CD8-positive, alpha-beta memory T cell (primary cell): ENCODE measurements at places on chromosomes 6 and 20. TPM values are rescaled to one million over a fixed set of nuclear protein-coding genes. Genes with fewer than 3 reads are reported as not detected.
A peak's percentile ranks its signal among the peaks of the same experiment; 100 is the strongest.

GRCh38 chr6:152816055-152816454 lies 65.5 kb downstream of the VIP start:
- no peaks in the 10 kb centered on the region for H3K27me3 ChIP-seq
- no peaks in the 10 kb centered on the region for H3K4me1 ChIP-seq
- H3K36me3 ChIP-seq: no peaks in the 10 kb centered on the region
- H3K4me3 ChIP-seq: no peak overlapping the region
- no peak overlapping the region for H3K27ac ChIP-seq

- peak overlapping the region; percentile 90 for H3K27ac ChIP-seq
- DNase-seq: no peak
- no peaks in the 10 kb centered on the region for H3K36me3 ChIP-seq
- peaks cover 27% of the 10 kb centered on the region for H3K4me1 ChIP-seq
- peak overlapping the region; percentile 98 for H3K4me3 ChIP-seq
Measured at GRCh38 chr20:48919882-48920526, 1.5 kb upstream of the ARFGEF2 start.

DNA sequence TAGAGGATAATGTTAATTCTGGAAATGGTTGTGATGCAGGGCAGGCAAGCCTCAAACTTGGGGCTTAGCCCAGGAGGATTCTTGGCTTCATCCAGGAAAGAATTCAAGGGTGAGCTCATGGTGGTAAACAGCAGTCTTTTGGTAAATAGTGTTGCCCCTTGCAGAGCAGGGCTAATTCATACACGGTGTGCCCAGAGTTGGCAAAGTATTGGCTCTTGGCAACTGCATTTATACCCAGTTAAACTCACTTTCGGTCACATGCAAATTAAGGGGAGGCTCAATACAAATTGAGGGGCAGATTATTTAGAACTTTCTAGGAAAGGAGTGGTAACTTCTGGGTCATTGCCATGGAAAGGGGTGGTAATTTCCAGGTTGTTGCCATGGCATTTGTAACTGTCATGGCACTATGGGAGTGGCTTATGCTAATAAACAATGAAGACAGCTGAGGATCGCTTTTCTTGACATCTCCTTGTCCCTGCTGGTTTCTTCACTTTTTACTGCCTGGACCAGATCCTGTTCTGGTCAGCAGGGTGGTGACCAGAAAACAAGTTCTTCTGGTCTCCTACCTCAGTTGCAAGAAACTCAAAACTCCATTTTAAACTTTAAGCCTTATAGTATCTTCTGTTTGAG lies 3.9 kb upstream of the OTOR start:
- peaks cover 5% of the 10 kb centered on the region for H3K36me3 ChIP-seq
- DNase-seq: no peak
- H3K27ac ChIP-seq: no peak overlapping the region
- no peaks in the 10 kb centered on the region for H3K4me1 ChIP-seq

PCSK2 gene
- polyA plus RNA-seq: not detected

DNA sequence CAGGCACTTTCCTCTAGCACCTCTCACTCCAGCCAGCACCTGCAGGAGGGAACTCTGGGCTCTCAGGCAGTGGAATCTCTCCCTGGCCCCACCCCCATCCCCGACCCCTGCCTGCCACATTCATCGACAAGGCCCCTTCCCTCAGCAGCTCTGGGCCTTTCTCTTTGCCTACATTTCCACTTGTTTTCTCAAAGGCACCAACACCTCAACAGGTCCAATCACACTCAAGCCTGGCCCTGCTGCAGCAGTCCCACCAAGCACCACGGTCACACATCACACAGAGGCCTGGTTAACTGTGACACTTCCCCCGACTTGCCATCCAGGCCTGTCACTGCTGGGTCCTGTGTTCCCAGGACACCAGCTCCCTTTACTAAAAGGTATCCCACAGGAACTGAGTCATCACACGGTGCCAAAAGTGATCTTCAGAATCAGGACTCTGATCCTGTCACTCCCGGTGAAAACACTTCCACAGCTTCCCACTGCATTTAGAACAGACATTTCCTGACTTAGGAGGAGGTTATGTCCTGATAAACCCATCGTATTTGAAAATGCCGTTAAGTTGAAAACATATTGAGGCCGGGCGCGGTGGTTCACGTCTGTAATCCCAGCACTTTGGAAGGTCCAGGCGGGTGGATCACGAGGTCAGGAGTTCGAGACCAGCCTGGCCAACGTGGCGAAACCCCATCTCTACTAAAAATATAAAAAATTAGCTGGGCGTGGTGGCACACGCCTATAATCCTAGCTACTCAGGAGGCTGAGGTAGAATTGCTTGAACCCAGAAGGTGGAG lies 54.9 kb downstream of the MYH7B start:
- no peaks in the 10 kb centered on the region for H3K4me1 ChIP-seq
- no peak overlapping the region for H3K27ac ChIP-seq
- no peak for DNase-seq
- peaks cover 50% of the 10 kb centered on the region for H3K36me3 ChIP-seq
- H3K4me3 ChIP-seq: no peak overlapping the region
- no peaks in the 10 kb centered on the region for H3K27me3 ChIP-seq
